ENCODE measurements at places on chromosomes 4 and X. TPM values are rescaled to one million over a fixed set of nuclear protein-coding genes. Genes with fewer than 3 reads are reported as not detected.

- peak; percentile 13 for DNase-seq
Measured at GRCh38 chr4:159101988-159102621, 774 bp upstream of the RAPGEF2 start.

Gene MYOZ2
- polyA plus RNA-seq, result not detected

GRCh38 chrX:147679356-147680005, 232.2 kb upstream of the FMR1 start:
- no peak for DNase-seq

- DNase-seq, result no peak
Measured at GRCh38 chr4:141009931-141010330, 123.3 kb downstream of the RNF150 start.

GRCh38 chr4:47490550-47490949, 5.5 kb downstream of the ATP10D start:
- DNase-seq, result peak; percentile 22

DNA sequence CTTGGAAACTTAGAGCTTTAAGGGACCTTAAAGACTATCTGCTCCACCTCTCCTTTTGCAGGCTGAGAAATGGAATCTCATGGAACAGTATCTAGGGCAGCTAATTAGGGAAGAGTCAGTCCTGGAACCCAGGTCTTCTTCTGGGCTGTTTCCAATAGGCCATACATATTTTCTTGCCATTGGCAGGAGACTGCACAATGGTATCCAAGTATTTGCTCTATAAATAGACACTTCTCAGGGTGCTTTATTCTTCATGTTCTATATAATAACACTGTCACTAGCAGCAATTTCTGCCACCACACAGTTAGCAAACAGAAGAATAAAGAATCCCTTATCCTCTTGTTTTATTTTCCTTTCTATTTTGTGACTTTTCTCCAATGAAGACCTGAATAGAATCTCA, 291.7 kb downstream of the C4orf33 start:
- DNase-seq, result no peak

DNA sequence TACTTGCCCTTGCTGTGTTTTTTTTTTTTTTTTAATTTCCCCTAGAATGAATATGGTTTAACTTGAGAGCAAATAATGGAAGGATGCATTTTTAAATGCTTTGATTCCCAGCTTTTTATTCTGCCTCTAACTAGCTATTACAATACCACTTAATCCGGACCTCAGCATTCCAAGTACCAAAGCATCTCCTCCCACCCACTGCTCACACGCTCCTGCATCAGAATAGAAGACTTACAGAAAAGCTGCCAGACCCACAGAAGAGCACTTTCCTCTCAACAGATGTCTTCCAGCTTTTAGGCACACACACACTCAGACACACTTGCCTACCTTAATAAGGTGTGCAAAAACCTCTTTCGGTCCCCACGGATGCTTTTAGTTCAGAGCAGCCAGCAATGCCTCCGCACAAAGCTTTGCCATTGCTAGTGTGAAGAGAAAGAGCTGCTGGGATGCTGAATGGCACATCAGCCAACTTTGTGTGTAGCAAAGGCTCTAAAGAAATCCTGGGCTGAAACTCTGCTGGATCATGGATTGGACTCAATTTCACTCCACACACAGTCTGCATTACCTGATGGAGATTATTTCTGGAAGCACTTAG, 1056.2 kb downstream of the DMD start:
- no peak for DNase-seq

DNA sequence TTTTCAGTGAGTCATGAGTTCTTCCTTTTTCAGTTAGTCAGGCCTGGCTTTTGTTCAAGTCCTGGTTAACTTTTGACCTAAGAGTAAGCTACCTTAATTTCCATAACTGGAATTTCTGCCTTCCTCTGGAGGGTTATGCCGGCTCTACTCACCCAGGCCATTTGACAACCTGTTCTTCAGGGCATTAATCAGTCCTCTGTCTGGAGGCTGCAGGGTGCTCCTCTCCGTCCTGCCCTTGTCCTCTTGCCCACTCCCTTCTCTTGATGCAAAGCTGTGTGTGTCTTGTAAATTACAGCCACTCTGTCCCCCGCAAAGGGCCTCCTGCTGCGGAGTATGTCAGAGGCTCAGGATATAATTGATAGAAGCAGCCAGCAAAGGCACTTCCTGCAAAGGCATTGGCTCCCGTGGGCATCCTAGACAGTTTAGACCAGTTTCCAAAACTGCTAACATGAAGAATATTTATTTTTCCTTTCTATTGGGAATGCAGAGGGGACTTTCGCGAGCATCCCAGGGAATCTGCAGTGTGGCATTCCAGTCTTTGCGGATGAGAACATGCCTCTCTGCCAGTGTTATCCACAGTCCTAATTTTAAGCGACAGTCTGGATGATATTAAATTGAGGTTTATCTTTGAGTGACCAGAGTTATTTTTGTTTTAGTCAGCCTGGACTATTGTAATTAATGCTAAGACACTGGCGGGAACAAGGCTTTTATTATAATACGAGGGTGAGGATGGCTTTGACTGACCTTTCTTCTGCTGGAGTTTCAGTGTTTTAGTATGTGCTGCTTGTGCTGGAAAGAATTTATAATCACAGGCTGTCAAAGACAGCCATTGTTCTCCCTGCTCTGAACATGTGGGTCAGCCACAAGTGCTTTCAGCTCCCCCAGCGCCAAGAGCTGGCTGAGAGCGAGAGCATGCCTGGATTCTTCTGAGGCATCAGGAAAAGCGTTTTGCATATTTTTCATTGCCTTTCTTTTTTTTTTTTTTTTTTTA, 74.2 kb downstream of the LIMCH1 start:
- DNase-seq, result no peak

GRCh38 chrX:134255555-134255954, 18.6 kb downstream of the CCDC160 start:
- DNase-seq, result no peak

- no peak for DNase-seq
Measured at GRCh38 chrX:10990976-10991375, 120.2 kb upstream of the HCCS start.

DNA sequence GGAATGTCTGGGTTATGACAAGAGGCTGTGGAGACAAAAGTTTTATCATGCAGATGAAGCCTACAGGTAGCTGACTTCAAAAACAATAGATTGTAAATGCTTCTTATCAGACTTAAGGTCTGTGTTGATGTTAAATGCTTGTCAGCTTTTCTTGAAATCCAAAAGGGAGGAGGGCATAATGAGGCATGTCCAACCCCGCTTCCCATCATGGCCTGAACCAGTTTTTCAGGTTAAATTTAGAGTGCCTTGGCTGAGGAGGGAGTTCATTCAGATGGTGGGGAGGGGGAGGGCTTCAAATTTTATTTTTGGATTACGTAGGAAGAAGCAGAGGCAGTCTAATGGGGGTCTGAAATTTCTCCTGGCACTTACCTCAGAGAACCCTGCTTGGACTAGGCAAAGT, 207.7 kb upstream of the HDX start:
- DNase-seq, result no peak

- DNase-seq, result no peak
Measured at GRCh38 chrX:151970027-151970426, 4.4 kb downstream of the GABRE start.

Data from immature natural killer cell (primary cell).